Muscle of back (tissue), 13 donors: ENCODE measurements at places on chromosomes 2 and 18.

- no peak for DNase-seq
These were observed 214.8 kb downstream of the ZNF521 start for GRCh38 chr18:25137197-25137472.

DNA sequence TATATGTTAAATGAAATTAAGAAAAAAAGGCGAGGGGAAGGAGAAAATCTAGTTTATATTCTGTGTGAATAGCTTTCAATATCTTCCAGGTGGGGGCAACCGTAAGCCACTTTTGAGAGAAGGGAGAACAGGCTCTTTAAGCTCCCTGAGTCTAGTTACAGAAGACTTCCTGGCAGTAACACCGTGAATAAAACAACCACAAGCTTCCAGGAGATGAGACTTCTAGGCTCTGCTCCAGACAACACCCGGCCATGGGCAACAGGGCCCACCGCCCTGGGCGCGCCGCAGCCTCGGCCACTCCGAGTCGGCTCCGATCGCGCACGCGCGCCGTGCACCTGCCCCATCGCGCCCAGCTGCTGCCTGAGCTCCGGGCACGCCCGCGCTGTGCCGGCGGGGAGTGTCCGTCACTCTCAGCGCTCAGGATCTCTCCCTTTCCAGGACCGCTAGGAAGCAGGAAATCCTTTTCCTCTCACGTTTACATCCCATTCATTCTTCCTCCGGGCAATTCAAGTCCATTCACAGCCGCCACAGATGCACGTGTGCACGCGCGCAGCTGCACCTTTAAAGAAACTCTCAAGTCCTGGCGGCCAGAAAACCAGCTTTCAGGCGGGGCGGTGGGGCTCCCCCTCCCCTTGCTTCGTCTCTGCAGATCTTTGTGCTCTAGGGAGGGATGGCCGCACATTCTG lies 19.4 kb upstream of the PAX3 start:
- DNase-seq = peak; percentile 58

GRCh38 chr2:204732019-204732418 lies 186.7 kb downstream of the PARD3B start:
- no peak for DNase-seq

- DNase-seq = no peak
These were observed 263.9 kb downstream of the ALPK2 start for GRCh38 chr18:58364876-58365528.

GRCh38 chr18:63433334-63433866 lies 11.1 kb upstream of the VPS4B start:
- peak; percentile 79 for DNase-seq

GRCh38 chr18:39564716-39565115 lies 1999.1 kb upstream of the CELF4 start:
- no peak for DNase-seq

DNA sequence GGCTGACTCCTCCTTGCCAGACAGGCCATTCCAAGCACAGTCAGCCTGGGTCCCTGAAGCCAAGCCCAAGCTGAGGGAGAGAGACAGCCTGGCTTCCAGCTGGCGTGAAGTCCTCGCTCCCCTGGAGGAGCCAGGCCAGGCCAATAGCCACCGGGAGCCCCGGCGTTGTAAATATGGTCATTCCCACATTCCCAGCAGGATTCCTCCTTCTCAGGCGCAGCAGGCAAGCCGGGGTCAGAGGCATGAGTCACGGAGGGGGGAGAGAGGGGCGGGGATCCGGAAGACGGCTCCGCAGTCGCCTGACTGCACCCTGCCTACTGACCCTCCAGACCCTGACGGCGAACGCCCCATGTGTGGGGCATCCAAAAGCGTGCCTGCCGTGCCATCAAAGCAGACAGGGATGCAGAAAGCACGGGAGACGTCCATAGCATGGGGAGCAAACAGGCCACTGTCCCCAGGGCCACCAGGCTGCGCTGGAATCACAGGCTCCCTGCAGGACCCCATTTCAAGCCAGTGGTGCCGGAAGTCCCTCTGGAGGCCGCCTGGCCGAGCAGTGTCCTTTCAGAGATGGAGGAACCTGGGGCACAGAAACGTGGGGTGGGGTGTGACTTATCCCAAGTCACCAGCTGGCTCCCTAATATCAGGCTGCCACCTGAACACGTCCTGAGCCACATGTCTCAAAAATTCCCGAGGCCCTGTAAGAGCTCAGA lies 48.2 kb downstream of the TWIST2 start:
- peak; percentile 47 for DNase-seq

DNA sequence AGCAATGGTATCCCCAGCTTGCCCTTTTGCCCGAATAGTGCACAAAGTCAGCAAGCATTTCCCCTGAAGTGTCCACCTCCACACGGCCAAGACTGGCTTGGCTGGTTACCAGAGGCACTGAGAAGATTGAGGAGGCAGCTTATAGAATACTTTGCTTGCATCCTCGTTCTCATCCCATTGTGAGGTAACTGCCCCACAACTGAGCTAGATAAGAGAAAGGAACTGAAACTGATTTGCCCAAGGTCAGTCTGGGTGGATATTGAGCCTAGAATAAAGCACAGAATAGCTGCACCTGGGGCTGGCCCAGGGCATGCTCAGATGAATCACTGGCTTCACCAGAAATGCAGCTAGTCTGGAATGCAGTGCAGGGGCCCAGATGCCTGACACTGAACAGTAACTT lies 32.7 kb upstream of the MAP4K3 start:
- peak; percentile 45 for DNase-seq
